ENCODE measurements at places on chromosomes 11 and 22.

DNA sequence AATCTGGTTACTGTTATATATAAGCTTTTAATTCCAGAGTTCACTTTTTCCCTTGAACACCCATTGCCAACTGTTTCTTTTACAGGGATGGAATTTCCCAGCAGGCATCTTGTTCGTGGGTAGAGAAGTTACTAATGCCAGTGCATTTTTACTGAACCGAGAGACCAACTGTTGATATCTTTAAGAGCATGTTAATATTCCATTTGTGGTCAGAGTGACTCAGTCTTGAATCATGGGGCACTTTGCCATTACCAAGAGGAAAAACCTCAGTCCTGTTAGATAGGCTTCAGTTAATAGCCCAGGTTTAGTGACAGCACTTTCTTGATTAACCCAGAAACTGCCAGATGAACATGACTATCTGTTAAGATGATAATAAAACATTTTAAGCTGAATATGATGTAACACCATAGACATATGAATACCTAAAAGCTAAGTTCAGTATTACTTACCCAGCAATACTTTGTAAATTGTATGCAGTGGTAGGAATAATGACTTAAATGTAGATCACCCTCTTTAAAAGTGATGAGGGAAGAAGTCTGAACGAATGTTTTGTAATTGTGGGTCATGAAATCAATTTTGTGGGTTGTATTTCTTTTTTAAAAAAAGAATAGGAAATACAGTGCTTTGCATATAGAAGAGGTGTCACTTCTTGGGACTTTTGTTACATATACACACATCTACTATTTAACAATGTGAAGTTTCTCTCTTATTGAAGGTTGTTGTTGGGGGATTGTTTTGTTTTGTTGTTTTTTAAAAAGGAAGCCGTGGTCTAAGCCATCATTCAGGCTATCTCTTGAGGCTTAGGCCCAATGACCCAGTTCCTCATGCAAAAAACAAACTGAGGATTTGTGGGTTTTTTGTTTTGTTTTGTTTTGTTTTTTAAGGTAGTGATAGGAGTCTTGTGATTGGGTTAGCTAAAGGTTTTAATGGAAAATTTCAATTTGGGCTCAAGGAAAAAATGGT, 79.2 kb upstream of the GRIK4 start:
- no peak for DNase-seq

- no peak for DNase-seq
These were observed 17.2 kb downstream of the MOB2 start for GRCh38 chr11:1469287-1469910.

GRCh38 chr11:62546244-62546928, at the start of gene AHNAK:
Gene AHNAK (minus strand): TSS chr11:62546806. CDS start chr11:62536098, 10,708 bp downstream.
- DNase-seq: peak; percentile 57

- no peak for DNase-seq
These were observed 13.0 kb downstream of the GLB1L3 start for GRCh38 chr11:134289167-134289566.

GRCh38 chr22:22061085-22062077, 78.8 kb upstream of the TOP3B start:
- no peak for DNase-seq

DNA sequence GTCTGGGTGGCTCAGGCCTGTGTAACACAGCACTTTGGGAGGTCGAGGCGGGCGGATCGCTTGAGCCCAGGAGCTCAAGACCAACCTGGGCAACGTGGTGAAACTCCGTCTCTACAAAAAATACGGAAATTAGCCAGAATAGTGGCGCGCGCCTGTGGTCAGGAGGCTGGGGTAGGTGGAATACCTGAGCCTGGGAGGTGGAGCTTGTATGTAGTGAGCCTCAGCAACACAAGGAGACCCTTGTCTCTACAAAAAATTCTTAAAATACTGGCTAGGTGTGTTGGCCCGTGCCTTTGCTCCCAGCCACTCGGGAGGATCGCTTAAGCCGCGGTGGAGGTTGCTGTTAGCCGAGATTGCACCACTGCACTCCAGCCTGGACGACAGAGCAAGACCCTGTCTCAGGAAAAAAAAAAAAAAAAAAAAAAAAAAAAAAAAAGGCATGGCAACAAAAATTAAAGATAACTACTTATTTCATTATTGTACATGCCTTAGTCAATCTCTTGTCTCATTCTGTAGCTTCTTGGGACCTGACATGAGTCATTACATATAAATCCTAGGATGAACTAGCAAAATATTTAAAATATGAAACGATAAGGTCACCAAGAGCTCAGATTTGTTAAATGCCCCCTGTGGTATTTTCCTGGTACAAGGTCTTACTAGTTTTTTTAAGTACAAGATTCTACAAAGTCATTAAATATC, 1.1 kb downstream of the TAF1D start:
- peak; percentile 15 for DNase-seq

DNA sequence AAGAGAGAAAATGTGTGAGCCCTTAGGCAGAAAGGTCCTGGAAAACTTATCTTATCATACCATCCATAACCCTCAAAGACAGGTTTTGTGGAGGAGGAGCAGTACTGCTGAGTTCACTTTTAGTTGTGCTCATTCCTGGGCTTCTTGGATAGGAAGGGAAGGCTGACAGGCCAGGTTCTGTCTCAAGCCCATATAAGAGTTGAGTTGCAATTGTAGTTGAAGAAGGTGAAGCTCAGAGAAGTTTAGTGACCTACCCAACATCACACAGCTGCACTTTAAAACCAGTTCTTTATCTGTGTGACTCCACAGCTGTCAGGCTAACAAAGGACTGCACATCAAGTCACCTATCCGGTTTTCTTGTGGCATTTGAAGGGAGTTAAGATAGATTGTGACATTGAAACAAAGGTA, 13.0 kb downstream of the TEAD1 start:
- no peak for DNase-seq

GRCh38 chr11:87174870-87175269, 137.1 kb downstream of the TMEM135 start:
- no peak for DNase-seq

GRCh38 chr11:63837739-63838138, 1.2 kb upstream of the MARK2 start:
- no peak for DNase-seq

DNA sequence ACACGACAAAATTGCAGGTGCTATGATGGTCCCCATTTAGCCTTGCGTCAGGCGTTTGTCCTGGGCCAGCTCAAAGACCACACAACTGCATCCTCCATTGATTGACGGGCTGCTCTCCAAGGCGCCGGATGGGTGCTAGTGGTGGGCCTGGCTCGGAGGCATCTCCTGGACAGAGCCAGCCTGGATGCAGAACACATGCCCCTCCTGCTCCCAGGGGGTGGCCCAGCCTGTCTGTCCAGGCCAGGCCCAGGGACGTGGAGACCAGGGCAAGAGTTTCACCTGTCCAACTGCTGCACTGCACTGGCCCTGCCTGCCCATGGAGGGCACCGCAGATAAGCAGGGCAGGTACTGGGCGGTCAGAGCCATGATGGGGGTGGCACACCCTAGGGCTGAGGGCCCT, 23.4 kb upstream of the FGF19 start:
- DNase-seq: no peak

DNA sequence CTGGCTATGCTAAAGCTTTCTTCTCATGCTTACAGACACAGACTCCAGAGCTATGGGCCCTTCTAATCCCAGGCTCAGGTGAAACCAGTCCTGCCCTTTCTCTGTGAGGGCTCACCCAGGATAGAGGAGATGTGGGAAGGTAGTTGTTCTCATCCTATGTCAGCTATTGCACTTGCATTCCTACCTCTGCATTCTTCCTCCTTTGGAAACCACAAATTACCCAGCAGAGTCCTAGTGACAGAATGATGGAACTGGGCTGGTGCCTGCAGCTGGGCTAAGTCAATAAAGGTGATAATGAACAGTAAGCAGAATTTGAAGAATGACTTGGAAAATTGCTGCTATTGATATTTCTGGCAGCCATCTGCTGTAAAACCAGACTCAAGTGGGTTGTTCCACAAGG, 560.0 kb downstream of the TMEM135 start:
- no peak for DNase-seq

DNA sequence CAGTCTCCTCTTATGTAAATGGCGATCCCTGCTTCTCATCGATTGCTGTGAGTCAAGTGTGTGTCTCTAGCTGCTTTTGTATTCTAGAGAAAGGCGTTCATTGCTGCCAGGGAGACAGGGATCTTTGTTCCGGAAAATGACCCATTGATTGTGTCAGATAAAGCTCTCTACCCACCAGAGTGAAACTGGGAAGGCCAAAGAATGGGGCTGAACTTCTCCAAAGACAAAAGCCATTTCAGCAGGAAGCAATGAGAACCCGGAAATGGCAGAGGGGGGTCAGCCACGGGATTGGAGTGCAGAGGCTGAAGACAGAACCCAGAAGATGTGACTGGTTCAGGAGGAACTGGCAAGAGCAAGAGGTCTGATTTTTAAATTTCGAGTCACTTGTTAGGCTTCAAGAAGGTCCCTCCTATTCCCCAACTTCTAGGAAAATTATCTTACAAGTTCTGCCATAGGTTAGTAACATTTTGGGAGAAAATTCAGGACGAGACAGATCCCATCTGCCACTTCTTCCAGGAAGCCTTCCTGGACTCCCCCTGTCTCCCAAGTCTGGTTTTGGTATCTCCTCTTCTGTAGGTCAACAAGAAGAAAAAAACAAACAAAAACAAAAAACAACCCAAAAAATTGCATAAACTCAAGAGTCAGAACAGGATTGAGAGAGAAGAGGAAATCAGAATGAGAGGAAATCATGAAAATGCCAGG, 110.6 kb downstream of the NECTIN1 start:
- no peak for DNase-seq

GRCh38 chr22:35580351-35581022, 36.6 kb downstream of the MB start:
- DNase-seq: no peak

DNA sequence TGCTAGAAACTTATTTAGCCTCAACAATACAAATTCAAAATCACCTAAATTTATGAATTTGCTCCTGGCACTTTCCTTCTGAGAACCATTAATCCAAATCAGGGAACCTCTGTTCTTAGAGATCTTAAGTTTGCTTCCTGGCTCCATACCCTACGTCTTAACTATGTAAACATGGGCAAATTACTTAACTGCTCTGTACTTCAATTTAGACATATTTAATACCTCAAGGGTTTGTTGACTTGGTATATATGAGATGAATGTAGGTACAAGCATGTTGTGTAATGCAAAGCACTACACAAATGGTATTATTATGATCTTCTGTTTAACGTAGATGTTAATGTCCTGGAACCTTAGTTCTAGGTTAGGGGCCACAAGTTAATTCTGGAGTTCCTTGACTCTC, 22.6 kb upstream of the ARHGAP20 start:
- no peak for DNase-seq

- DNase-seq: no peak
These were observed 374.6 kb downstream of the INSC start for GRCh38 chr11:15489281-15489680.

- DNase-seq: peak; percentile 40
These were observed 75.8 kb downstream of the CD44 start for GRCh38 chr11:35214792-35215193.

DNA sequence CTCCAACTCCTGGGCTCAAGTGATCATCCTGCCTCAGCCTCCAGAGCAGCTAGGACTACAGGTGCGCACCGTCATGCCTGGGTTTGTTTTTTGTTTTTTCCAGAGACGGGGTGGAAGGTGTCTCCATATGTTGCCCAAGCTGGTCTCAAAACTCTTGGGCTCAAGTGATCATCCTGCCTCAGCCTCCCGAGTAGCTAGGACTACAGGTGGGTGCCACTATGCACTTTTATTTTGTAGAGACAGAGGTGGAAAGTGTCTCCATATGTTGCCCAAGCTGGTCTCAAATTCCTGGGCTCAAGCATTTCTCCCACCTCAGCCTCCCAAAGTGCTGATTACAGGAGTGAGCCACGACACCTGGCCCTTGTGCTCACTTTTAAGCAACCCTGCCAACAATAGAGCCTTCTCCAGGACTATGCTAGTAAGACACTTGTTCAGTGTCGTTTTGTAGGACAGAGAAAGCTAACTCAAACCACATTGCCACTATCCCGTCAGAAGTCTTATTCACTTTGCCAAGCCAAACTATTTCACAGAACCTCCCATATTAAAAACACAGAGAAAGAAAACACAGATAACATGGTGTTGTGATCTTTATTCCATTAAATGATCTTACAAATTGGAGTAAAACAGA, 9.4 kb upstream of the PLAAT3 start:
- DNase-seq: no peak

DNA sequence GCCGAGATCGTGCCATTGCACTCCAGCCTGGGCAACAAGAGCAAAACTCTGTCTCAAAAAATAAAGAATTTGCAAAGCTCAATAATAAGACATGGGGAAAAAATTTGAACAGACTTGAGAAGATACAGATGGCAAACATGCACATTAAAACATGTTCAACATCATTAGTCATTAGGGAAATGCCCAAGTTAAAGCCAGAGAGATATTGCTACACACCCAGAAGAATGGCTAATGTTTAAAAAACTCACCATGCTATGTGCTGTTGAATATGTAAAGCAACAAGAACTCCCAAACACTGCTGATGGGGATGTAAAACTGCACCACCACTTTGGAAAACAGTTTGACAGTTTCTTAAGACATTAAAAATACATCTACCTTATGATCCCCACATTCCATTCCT, 12.6 kb downstream of the LRRC75B start:
- DNase-seq: no peak

DNA sequence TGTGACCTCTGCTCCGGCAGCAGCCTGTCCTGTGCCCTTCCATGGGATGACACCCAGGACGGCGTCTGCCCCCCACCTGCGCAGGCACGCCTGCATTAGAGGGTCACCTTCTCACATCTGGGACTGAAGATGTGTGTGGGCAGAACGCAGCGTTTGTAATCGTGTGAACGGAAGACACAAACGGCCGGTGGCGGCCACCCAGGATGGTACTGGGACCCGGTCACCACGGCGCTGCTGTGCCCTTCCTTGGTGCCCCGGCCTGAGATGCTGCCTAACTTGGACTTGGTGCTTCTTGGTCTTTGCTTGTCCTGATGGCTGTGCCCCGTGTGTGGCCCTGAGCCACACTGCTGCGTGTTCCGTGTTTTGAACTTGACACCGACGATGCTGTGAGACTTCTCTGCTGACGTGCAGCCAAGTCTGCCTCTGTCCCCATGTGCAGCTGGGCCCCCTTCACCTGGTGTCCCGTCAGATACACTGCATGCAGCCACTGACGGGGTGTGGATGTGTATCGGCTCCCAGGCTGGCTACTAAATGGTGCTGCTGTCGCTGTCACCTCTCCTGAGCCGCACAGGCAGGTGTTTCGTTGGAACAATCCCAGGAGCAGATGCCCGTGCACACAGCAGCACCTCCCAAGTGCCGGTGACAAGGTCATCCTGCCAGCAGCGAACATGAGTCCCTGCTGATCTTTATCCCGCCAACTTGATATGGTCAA, 21.4 kb downstream of the YPEL1 start:
- no peak for DNase-seq

Measured in stimulated activated CD4-positive, alpha-beta T cell treated with anti-CD3 and anti-CD28 coated beads, Interleukin-1b, Interleukin-23, amount 100 ng/mL, for 24 hours (primary cell).